ENCODE measurements at places on chromosomes 7 and 10. TPM values are rescaled to one million over a fixed set of nuclear protein-coding genes. Genes with fewer than 3 reads are reported as not detected.

GRCh38 chr10:128714644-128715415 is 588.6 kb upstream of the MKI67 start:
- DNase-seq: no peak

FGFR2 gene
- 0.42 TPM for total RNA-seq

DNA sequence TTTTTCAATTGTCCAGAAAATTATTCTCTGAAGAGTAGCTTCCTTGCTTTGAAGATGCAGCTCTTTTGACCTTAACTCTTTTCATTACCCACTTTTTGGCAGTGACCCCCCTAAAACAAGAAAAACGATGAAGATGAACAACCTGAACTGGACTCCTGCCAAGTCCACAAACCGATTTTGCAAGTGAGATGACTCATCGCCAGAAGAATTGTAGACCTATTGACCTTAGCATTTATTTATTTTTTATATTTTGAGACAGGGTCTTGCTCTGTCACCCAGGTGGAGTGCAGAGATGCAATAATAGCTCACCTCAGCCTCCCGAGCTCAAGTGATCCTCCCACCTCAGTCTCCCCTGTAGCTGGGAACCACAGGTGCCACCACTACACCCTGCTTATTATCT is 859.2 kb downstream of the GATA3 start:
- DNase-seq: no peak

DNA sequence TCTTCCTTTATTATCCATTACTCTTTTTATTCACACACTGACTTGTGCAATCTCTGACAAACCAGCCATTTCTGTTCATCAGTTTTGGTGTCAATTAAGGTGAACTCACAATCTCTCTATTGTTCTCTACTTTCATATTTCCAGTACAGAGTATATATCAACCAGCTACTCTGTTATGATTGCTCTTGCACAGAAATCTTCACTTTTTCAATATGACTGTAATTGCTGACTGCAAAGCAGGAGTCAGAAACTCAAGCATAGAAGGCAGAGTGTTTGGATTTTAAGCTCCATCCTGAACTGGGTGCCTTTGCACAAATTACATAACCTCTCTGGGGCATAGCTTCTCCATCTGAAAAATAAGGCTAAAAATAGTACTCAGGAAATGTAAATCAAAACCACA is 1042.0 kb downstream of the GRM8 start:
- no peak for DNase-seq

DNA sequence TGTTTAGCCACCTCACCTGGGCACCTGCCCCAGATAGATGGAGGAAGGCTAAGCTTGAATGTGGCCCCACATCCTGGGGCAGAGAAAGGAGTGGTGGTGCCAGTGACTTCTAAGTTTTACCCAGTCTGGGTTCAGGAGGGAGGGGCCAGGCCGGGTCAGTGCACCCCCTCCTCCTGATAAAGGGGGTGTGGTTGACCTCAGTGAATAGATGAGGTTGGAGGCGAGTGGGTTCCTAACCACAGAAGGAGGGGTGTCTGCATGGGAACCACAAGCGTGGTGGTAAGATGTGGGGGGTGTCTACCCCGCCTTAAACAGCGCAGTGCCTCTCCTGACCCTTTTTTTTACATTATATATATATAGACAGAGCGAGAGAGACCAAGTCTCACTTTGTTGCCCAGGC is 105.3 kb upstream of the KCTD7 start:
- DNase-seq: no peak
